Brain (organoid and tissue), 16 donors: ENCODE measurements at places on chromosomes 3 and 15.

DNA sequence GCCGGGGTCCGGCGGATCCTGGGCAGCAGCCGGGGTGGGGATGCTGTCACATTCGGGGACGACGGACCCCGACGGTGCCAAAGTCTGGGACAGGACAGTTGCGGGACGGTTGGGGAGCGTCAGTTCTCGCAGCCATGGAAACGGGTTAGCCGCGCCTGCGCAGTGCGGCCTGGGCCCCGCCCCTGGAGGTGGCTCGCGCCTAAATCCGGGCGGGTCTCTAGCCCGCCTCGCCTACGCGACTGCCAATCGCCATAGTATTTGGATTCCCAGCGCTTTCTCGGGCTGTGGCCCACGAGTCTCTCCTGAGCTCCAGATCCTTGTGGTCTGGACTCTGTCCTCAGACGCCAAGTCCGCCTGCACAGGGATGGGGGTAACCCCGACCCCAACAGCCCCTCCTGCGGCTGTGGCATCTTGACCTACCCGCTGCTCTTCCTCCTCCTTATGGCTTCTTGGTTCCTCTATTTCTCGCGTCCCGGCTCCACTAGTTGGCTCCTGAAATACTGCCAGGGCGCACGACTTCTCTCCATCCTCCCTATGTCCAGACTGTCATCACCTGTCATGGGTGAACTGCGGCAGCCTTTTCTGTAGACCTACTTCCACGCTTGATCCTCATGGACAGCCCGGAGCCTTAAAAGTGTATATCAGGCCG, at the start of gene ZMYND10:
ZMYND10 (minus strand) TSS at position 147 of the 649 bp plus-strand sequence. CDS start 153 bp downstream, outside the sequence.
- peak; percentile 80 for DNase-seq

DNA sequence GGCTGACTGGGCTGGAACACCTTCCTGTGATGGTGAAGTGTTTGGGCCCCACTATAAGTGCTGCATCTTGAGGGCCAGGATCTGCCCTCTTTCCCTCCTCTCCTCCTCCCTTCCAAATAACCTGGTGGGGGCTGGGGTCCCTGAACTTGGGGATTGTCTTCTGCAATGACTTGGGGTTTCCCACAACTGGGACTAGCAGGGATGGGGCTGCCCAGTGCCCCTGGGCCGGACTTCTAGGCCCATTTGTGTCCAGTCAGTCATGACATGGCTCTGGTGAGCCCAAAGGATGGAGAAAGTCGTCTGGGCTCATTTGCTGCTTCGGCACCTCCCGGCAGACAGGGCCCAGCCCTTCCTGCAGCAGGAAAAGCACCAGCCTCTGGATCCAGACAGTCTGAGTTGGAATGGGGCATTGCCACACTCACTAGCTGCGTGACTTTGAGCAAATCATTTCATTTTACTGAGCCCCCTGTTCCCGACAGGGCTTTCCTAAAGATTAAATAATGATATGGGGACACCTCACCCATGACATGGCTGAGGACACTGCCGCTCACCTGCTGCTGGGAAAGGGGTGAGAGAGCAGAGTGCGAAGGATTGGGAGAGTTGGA, 113.2 kb downstream of the DNAJB8 start:
- DNase-seq, result no peak

DNA sequence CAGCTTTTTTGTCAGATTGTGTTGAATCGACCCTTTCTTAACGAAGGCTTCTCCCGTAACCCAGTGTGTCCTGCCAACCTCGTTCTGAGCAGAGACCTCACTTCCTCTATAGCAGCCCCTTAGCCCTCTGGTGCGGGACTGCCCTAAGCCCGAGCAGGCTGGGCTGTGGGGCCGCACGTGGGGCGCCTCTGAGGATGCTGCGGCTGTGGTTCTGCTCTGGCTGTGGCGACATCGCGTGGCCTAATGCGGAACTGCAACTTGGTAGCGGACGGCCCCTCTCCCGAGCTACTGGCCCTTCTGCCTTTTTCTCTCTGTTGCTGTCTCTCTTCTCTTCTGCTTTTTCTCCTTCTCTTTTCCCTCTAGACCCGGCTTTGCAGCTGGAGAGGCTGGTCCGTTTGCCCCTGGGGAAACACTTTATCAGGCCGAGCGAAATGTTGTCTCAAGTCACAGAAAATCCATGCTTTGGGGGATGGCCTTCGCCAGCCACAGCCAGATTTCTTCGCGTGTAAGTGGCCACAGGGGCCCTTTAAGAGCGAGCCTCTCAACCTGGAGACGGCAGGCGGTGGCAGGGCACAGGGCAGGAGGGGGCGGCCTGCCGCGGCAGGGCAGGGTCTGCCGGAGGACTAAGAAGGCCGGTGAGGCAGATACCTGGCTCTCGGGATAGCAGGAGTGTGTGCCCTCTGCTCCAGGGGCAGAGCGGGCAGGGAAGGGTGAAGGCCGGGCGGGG, 19.4 kb upstream of the KIF23 start:
- peak; percentile 61 for DNase-seq

GRCh38 chr3:172814738-172815137, 64.2 kb downstream of the ECT2 start:
- no peak for DNase-seq

DNA sequence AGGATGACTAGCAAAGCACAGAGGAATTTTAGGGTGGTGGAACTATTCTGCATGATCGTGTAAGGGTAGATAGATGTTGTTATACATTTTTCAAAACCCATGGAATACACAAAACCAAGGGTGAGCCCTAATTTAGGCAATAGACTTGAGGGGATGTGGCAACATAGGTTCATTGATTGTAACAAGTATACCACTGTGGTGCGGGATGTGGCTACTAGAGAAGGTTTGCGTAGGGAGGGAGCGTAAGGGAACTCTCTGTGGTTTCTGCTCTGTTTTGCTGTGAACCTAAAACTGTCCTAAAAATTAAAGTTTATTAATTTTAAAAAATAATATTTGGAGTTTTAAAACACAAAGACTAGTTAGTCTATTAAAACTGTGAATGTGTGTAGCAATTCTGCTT, 202.8 kb downstream of the PLCL2 start:
- DNase-seq, result no peak

- no peak for DNase-seq
Measured at GRCh38 chr3:16871915-16872842, 12.6 kb upstream of the PLCL2 start.

GRCh38 chr3:128360705-128361271, 105.9 kb downstream of the DNAJB8 start:
- no peak for DNase-seq

DNA sequence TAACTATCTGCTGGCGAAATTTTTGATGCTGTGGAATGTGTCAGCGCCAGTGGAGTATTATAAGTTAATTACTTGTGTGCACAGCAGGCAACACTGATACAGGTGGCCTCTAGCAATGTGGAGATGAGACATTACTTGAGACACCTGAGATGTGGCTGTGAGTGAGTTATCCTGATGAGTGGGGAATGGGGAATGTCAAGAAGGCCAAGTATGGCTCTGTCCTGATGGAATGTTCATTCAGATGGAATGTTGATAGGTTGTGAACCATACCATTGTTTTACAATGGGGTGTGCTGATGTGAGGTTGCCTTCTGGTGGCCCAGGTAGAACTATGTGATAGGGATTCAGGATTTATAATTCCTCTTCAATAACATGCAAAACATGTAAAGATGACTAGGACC, 404.8 kb downstream of the PTPRG start:
- no peak for DNase-seq

DNA sequence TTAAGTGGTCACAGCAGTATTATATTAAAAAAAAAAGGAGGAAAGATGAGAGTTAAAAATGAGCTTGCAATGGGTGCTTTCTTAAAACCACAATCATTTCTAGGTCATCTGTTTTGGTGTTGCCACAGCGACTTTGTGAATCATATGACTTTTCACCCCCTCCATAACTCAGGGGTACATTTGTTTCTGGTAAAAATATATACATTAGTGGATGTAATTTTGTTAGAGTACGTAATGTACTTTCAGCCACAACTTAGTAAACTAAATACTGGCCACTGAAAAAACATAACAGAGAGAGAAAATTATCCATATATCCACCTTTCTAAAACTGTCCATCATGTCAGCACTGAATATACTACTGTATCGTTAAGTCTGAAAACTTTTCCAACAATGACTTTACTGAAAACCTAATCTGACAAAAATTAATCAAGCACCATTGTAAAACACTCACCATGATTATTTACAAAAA, 3.4 kb downstream of the ANKRD28 start:
- no peak for DNase-seq

DNA sequence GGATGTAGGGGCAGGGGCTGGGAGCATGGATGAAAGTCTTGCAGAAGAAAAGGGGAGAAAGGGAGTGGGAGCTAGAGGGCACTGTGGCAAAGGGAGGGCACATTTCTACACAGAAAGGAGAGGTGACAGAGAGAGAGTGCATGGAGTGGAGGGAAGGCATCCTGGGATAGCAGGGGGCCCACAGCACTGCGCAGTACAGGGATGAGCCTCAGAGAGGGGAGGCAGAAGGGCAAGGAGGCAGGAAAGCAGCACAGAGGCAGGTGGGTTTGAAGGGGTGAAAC, 5.4 kb downstream of the STOML1 start:
- no peak for DNase-seq

DNA sequence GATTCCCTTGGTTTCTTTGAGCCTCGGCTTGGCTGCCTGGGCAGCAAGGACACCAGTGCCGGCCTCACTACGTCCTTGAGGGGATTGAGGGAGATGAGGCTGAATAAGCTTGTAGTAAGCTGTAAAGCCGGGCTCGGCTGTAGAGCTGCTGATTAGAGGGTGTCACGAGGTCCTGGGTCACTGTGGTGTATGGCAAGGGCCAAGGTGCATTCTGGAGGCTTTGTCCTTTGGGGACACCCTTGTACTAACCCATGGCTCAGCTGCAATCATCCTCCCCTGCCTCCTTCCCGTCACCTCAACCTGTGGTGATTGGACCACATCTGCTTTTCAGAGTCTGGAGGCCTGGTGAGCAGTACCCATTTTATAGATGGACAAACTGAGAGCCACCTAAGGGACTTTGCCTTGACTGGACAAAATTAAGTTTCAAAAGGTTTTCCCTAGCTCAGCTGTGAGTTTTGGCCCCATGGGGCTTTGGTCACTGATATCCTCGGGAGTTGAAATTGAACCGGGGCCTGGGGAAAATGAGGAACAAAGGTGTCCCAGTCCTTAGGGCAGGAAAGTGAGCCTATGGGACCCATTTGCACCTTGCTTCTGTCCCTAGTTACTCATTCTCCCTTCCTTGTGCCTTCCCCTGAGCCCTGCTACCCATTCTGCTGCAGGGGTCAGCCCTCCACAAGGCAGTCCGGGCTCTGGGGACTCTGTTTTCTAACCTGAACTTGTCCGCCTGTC, 2.4 kb downstream of the SLC6A6 start:
- no peak for DNase-seq

DNA sequence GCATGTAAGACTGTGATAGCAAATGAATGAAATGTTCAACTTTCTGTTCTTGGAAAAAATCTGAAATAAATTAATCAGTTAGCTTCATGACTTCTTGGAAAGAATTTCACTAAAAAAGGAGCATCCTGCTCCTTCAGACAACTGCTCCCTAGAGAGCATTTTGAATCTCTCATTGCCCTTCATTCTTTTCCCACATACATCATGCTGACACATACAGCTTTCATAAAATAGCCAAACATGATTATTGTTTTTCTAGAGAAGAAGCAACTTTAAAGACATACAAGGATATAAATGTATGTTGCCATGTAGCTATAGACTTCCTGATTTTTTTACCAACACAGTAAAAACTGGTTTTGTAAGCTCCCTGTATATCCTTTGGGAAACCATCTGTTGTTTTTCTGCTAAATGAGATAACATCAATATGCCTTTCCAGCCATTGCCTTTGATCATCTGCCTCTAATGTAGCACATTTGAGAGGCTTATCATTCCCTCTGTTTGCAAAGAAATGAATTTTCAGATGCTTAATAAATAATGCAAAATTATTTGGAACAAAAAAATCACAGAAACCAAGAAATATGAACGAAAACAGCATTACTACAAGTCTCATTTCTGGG, 248.2 kb upstream of the GPR149 start:
- peak; percentile 29 for DNase-seq

DNA sequence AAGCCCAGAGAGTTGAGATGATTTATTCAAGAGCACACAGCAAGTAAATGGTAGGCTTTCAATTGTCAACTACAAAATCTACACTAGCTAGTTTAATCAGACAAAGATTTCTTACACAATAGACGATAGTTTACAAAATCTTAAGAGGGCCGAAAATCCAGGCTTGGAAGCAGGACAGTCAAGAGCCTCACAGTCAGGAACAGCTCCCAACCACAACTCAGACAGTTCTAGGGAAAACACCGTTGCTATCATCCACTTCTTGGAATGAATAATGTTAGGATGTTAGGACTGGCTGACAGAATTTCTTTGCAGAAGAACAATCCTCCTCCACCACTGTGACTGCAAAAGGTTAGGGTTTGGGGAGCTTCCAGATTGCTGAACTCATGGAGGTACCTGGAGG, 290.8 kb upstream of the ZPLD1 start:
- no peak for DNase-seq

DNA sequence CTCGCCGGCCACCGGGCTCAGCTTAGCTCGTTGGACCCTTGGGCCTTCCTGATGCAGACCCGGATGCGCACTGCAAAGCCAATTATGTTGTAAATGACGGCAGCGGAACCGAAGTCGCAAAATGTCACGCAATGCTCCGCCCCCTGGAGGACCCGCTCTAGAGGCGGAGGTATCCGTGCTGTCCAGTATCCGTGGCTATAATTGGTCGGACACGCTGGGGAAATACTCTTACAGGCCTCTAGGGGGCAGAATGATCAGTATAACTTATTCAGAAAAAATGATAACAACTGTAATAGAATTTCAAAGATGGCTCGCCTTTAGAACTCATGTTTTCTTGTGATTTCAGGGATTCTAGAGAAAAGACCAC, at the start of gene PRR23B:
PRR23B (minus strand) TSS at position 59 of the 367 bp plus-strand sequence. CDS start 265 bp downstream, outside the sequence.
- DNase-seq, result no peak

GRCh38 chr3:131283862-131284261, 97.7 kb upstream of the NUDT16 start:
- no peak for DNase-seq

- no peak for DNase-seq
Measured at GRCh38 chr3:150469031-150469930, 61.2 kb downstream of the TSC22D2 start.

DNA sequence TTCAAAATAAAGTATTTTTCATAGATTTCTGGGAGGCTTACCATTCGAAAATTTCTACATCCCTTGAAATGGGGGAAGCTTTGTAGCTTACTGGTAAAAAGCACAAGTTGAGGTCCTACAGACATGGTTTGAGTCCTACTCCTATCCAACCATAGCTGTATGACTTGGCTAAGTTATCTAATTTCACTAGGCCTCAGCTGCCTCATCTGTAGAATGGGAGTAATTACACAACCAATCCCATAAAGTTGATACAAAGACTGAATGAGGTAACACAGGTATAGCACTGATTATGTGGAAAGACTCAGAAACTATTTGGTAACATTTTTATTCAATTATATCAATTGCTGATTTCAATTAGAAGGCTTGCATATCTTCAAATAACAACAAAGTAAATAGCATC, 157.4 kb downstream of the PLD1 start:
- no peak for DNase-seq

GRCh38 chr3:142088522-142088921, 60.8 kb downstream of the TFDP2 start:
- no peak for DNase-seq

GRCh38 chr3:100719136-100719535, 9.8 kb downstream of the TFG start:
- no peak for DNase-seq
